ENCODE measurements at places on chromosomes 5 and 9.
A peak's percentile ranks its signal among the peaks of the same experiment; 100 is the strongest.

- no peak for DNase-seq
Observed at GRCh38 chr9:109468927-109469326, 29.2 kb downstream of the PTPN3 start.

- DNase-seq = peak; percentile 40
Observed at GRCh38 chr5:36569491-36569890, 36.9 kb upstream of the SLC1A3 start.

DNA sequence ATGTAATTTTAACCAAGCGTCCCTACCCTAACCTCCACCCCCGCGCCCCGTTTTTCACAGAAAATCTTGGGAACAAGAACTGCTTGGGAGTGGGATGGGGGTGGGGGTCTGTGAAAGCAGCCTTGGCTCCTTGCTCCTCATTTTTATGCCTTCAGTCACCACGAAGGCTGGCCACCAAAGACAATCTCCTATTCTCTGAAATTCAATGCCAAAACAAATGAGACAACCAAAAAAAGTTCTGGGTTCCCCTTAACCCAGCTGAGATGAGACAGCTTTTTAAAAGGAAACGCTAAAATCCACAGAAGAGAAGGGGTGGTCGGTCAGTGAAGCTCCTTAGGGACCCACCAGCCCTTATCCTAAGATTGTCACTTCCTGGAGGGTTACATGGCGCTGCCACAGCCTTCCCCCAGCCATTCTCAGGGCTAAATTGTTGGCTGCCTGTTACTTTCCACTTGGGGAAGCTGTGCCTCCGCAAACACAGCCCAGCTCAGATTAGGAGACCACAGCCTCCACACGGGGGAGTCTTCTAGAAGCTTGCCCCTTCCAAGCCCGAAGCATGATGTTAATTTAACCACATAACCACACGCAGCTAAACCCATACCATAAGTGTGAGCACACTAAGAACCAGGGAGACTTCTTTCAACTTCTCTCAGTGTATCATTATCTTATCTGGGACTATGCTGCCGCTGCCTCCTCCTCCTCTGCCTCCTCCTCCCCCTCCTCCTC lies 136.3 kb downstream of the FOXD1 start:
- peak; percentile 70 for DNase-seq

DNA sequence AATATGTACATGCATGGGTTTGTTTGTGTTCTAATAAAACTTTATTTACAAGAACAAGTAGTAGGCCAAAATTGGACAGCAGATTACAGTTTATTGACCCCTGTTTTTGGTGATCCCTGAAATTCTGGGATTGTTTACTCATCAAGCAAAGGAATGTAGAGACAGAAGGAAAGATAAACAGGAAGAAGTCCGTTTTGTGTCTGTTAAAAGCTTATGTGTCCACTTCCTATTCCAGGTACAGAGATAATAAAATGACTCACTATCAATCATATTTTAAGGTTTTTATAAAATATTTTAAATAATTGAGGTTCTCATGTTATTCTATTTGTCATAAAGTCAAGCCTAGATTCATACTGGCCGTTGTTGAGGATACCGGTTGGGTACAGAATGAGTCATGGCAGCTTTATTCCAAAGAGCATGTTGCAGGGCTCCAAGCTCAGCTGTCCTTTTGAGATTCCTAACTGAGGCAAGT lies 214.9 kb upstream of the DAB2 start:
- no peak for DNase-seq

- no peak for DNase-seq
Observed at GRCh38 chr9:78196258-78196657, 39.6 kb upstream of the CEP78 start.

GRCh38 chr5:136001466-136001981 lies 27.3 kb upstream of the TGFBI start:
- no peak for DNase-seq

DNA sequence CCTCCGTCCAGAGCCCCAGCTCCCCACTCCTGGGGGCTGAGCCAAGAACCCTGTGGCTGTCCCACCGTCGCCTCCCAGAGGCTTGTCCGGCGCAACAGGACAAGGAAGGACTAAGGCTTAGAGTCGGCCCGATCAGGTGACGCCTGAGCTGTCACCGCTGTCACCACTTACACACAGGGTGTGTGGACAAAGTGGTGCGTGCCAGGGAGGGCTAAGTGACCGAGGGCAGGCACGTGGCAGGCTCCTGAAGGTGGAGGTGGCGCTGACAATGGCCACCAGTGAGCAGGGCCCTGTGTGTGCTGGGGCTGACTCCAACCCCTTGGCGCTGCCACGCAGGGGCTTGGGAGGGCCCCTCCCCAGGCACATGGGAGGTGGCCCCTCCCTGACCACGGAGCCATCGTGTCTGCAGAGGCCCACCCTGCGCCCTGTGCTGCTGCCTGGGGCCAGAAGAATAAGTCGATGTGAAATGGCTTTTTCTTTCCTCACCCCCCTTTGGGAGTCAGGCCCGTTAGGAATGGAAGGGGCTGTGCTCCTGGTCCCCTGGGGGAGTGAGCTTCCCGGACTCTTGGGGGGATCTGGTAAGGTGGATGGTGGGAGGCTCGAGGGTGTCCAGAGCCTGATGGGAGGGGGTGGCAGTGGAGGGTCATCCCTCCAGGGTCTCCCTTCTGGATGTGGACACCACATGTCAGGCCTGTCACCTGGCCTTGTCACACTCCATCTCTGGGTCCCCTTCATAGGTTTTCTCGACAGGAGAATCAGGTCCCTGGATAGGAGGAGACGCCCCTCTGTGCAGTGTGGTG lies 2.6 kb upstream of the GPSM1 start:
- DNase-seq = no peak

- no peak for DNase-seq
Observed at GRCh38 chr5:150068472-150068871, 17.9 kb downstream of the CSF1R start.

GRCh38 chr9:90801241-90801972 lies at the start of gene SYK:
TSS of gene SYK (plus strand) at chr9:90801819. CDS start at chr9:90843899, 42,080 bp downstream.
- DNase-seq = no peak

- no peak for DNase-seq
Observed at GRCh38 chr9:134272302-134273023, 53.8 kb upstream of the RXRA start.

- DNase-seq = no peak
Observed at GRCh38 chr5:72372331-72372730, 52.2 kb downstream of the PTCD2 start.

- no peak for DNase-seq
Observed at GRCh38 chr5:168295574-168296201, 4.2 kb downstream of the WWC1 start.

GRCh38 chr5:96250782-96251181 lies 182.3 kb downstream of the PCSK1 start:
- DNase-seq = no peak

- DNase-seq = no peak
Observed at GRCh38 chr5:135313405-135313804, 85.6 kb downstream of the MACROH2A1 start.

DNA sequence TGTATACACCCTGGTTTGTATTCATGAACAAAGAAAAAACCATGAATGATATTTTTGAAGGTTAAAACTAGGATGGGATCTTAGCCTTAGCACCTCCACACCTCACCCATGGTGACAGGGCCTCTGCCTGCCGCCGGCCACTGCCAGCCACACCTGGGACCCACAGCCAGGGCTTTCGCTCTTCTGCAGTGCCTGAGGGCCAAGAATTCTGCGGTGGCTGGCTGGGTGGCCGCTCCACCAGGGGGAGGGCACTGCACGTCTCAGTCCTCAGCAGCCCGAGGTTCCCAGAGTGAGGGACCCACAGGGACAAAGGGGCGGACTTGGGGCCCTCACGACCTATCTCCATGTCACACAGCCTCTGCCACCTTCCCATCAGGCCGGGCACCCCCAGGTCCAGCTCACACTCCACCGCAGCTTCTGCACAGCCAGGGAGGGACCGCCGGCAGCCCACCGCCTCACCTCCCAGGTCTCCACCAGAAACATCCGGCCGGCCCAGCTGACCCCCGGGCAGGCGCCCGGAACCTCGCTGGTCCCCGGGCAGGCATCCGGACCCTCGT lies 6.9 kb downstream of the EXD3 start:
- no peak for DNase-seq

- DNase-seq = no peak
Observed at GRCh38 chr5:168046163-168046562, 245.3 kb upstream of the WWC1 start.

GRCh38 chr5:161105525-161105924 lies 253.5 kb upstream of the ATP10B start:
- no peak for DNase-seq

GRCh38 chr9:2163231-2163885 lies 148.2 kb downstream of the SMARCA2 start:
- DNase-seq = no peak

- DNase-seq = no peak
Observed at GRCh38 chr5:146866263-146866662, 12.3 kb downstream of the PPP2R2B start.

GRCh38 chr5:34789021-34789531 lies 49.9 kb upstream of the TTC23L start:
- no peak for DNase-seq

DNA sequence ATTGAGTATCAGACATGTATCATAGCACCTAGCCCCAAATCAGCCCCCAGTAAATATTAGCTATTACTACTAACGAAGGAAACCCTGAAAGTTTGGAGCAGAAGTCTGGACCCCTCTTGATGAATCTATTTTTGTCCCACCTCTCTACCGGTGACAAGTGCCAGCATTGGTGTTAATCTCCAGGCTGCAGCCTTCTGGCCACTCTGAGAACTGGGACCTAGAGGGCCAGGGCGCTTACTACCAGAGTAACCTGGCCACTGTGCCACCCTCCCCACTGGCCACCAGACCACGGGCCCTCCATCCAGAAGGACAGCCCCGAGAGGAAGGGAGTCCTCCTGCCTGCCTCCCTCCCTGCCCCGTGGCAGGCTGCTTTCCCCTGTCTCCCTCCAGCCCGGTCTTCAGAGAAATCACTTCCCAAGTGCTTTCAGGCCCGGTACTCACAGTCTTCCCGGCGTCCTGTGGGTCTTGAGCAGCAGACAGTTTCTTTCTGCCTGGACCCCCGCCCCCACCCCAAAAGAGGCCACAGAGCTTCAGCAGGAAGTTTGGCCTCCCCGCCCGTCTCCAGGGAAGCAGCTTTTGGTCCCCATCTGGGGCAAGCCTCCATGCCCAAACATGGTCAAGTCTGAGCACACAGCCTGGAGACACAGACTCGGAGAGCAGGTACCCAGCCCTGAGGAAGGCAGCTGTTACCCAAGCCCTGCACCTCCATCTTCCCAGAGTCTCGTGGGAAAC lies at the start of gene KCNMB1:
Gene KCNMB1, minus strand, starts transcription at position 550 of the 732 bp plus-strand sequence. CDS start 3,920 bp downstream, outside the sequence.
- no peak for DNase-seq

- DNase-seq = no peak
Observed at GRCh38 chr9:88994469-88995199, 3.4 kb downstream of the S1PR3 start.

DNA sequence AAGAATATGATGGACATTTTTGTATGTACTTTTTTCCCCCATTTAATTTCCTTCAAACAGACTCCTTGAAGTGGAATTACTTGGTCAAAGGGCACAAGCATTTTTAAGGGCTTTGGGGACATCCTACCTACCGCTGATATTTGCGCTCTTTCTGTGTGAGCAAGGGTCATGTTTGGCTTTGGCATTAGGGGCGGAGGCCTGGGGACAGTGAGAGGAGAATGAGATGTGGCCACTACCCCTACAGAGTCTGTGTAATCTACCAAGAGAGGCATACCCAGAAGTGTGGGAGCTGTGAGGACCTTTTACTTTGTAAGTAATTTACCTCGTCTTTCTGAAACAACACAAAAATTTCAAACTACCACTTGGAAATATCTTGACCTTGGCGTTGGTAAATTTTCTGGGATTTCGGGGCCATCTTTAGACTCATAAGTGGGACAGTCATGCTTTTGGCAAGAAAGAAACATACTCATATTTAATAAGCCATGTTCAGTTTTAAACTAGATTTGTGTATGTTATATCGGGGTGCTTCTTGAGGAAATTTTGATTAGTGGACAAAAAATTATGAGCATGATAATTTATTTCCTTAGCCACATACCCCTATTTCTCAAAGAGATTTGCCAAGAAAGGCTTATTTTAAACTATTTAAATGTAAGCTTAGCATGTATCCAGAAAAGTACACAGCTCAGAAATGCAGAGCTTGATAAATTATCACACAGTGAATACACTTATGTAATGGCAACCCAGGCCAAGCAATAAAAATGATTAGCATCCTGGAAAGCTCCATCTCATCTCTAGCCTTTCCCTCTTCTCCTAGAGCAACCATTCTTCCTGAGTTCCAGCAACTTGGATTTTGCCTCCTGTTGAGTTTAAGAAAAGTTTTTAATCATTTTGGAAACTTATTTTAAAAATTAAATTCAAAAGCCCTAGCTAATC lies 63.6 kb downstream of the ARHGAP26 start:
- no peak for DNase-seq

- no peak for DNase-seq
Observed at GRCh38 chr9:36041506-36041905, 4.8 kb downstream of the RECK start.

DNA sequence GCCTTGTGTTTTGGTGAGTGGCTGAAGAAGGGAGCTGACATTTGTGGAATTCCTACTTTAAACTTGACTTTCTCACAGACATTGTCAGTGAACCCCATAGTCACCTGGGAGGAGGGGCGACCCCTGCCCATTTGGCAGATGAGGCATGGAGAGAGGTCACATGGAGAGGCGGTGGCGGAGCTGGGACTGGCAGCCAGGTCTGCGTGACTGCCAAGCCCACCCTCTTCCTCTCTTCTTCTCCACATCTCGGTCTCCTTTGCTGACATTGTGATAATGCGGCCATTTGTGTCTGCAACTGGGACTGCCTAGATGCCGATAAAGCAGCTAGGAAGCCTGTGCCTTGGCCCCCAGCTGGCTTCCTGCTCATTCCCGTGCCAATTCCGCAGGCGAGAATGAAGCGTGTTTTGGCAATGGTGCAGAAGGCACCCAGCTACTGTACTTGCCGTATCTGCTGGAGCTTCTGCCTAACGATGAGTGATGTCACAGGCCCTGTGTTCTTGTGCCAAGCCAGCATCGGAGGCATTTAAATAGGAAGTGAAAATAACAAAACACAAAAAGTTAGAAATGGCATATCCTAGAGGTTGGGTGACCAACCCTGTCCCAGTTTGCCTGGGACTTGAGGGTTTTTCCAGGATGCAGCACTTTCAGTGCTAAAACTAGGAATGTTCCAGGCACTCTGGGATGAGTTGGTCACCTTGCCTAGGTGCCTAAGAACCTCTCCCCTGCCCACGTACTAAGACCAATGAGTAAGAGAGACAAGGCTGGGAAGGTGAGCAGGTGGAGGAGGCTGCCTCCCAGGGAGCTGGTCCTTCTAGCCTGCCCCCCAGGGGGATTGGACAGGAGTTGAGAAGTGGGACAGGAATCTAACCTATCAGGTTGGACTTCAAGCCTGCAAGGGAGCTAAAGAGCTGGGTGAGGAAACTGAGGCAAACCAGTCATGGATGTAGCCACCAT lies 23.6 kb downstream of the OLFML2A start:
- no peak for DNase-seq

- DNase-seq = no peak
Observed at GRCh38 chr5:108090946-108091345, 291.0 kb downstream of the FBXL17 start.

GRCh38 chr5:72167257-72167656 lies 60.0 kb downstream of the MAP1B start:
- no peak for DNase-seq

GRCh38 chr5:111887706-111888105 lies 130.7 kb upstream of the NREP start:
- DNase-seq = no peak

GRCh38 chr9:35102465-35102768 lies 514 bp downstream of the STOML2 start:
- no peak for DNase-seq

All from brain pericyte (primary cell).